LHCN-M2 (cell line): ENCODE measurements at places on chromosomes 16 and 17.
A peak's percentile ranks its signal among the peaks of the same experiment; 100 is the strongest.

DNA sequence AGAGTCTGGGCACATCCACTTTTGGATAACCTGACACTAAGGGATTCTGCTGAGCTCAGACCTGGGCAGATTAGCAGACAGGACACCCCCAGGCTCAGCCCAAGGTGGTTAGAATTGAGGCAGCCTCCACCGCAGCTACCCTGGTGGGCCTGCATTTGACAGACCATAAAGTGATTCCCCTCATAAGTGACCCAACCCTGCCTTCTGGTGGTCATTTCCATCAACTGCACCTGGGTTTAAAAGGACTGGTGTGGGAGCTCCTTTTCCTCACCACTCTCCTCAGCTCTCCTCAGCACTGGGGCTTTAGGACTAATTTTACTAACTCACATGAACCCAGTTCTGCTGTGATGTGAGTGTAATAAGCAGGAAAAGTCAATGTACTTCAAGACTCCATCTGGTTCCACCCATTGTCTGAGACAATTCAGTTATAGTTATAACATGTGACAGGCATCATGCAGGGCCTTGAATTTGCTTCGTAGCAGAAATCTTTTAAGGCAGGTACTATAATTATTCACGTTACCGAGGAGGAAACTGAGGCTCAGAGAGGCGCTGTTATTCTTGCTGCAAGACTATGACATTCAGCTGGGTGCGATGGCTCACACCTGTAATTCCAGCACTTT is 42.5 kb downstream of the MYH3 start:
- DNase-seq, result peak; percentile 67

DNA sequence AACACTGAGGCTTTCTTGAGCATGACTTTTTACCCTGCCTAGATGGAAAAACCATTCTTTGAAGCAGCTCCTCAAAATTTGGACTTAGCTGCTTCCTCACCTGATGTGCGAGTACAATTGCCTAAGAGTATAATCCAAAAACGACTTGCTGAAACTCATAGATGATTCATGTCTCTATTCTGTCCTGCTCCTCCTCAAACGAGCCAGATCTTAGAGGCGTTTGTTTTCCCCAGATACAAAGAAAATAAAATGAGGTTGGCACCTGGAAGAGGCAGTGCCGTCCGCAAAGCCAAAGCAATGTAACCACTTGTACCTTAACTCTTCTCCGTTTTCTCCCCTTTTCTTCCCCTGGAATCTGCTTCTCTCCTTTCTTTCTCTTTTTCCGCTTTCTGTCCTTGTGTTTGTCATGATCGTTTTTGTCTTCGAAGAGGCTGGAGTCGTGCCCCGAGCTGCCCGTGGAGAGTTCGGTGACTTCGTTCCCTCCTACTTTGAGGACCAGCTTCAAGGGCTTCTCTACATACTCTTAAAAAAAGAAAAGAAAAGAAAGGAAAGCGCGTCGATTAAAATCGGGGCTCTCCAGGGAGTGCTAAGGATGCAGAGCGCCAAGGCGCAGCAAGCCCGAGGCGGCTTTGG is 895 bp downstream of the BRD7 start:
- DNase-seq, result no peak

GRCh38 chr17:48908853-48909394 is 717 bp downstream of the UBE2Z start:
- DNase-seq, result peak; percentile 80

DNA sequence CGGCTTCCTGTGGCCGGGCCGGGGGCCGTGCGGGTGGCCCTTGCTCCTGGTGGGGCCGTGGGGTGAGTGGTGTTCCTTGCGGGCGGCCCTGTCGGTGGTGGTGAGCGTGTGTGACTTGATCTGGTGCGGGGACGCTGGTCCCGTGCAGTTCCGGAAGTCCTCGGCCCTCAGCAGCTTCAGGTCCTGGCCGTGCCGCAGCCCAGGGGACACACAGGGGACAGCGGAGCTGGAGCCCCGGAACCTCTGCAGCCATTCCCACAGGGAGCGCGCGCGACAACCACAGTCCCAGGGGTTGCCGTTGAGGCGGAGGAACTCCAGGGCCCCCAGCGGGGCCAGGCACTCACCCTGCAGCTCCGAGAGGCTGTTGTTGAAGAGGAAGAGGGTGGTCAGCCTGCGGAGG is 88.4 kb downstream of the RTN4RL1 start:
- DNase-seq, result no peak

GRCh38 chr17:46887717-46888116 is 35.2 kb upstream of the GOSR2 start:
- no peak for DNase-seq

DNA sequence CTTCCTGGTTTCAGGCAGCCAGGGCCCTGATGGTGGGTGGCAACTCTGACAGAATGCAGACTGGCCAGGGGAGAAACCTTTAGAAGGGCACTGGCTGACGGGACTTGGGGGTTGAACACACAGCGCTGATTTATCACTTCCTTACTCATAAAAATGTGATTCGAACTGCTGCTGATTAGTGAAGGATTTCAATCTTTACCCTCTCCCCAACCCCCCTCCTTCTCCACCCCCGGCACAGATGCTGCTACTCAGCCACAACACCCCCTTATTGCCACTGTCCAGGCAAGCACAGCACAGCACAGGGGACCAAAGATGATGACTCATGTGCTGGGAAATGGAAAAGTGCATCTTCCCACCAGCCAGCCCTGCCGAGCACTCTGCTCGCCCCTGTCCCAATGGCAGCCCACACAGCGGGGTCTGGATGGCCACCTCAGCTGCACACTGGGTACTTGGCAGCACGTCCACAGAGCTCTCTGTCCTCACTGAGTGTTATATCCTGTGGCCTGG is 70.1 kb downstream of the SMG6 start:
- DNase-seq, result peak; percentile 81

- peak; percentile 7 for DNase-seq
These were observed 128.4 kb downstream of the WWOX start for GRCh38 chr16:78227855-78228254.

DNA sequence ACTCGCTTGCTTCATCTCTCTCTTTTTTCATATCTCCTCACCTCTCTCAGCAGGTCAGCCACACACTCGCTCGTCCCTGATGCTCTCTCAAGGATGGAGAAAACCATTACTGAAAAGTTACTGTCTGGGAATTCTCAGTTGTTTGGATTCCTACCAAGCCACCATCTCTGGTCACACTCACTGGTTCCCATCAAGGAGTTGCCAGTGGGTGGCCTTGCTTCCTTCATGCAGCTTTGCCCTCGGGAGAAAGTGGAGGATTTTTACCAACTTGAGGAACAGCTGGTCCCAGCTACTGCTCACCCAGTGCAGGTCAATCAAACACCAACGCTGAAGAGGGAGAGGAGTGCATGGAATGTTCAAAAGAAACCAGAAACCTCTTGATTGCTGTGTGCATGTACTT is 25.3 kb downstream of the MEOX1 start:
- DNase-seq, result peak; percentile 30

- DNase-seq, result no peak
These were observed 289.7 kb upstream of the ZFHX3 start for GRCh38 chr16:73337373-73338296.

DNA sequence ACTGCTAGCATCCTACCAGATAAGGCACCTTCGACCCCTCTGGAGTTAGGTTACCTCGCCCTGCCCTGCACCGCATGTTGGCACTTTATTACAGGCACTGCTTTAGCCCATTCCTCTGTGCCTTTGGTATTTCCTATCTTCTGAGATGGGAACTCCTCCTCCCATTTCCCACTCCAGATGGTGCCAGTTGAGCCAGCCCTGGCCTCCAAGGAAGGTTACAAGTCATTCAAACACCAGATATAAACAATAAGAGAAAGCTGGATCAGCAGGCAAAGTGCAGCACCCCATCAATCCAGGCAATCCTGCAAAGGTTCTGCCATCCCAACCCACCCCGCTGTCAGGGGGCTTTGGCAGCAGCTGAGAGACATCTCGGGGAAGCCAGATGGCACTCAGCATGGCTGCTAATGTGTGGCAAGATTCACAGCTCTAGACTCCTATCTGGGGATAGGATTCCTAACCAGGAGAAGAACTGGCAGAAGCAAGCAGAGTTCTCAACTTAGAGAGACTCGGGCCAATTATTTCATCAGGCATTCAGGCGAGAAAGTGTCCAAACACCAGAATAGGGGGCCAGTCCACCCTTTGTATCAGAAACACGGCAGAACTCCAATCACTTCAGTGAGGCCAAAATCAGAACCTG is 113.0 kb downstream of the COPRS start:
- no peak for DNase-seq

- DNase-seq, result no peak
These were observed 8.5 kb downstream of the KRTAP1-5 start for GRCh38 chr17:41018541-41018940.

GRCh38 chr16:3856367-3857141 is 24.0 kb downstream of the CREBBP start:
- no peak for DNase-seq

GRCh38 chr16:22220714-22221113 is 14.6 kb downstream of the EEF2K start:
- peak; percentile 88 for DNase-seq

GRCh38 chr17:56690441-56691291 is 97.2 kb downstream of the NOG start:
- no peak for DNase-seq

- DNase-seq, result no peak
These were observed 152.1 kb upstream of the CHMP6 start for GRCh38 chr17:80839511-80839941.

DNA sequence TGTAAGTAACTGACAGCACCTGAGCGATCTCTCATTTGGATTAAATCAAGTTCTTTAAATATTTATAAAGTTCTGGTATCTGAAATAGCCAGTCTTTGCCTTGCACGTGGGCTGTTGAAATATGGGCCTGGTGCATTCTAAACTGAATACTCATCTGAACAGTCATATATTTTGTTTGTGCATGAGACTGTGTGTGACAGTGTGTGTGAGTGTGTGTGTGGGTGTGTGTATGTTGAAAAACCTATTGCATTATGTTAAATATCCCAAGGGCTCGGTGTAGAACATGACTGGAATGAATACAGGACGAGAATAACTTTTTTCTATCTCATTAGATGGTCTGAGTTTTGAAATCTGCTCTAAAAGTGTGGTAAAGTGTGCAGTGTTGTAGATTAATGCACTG is 82.4 kb upstream of the TOX3 start:
- DNase-seq, result no peak

- DNase-seq, result peak; percentile 73
These were observed 985 bp upstream of the FZD2 start for GRCh38 chr17:44556166-44556831.

GRCh38 chr17:521561-522325 is 169.1 kb upstream of the RPH3AL start:
- DNase-seq, result no peak

- DNase-seq, result no peak
These were observed 714 bp downstream of the TNS4 start for GRCh38 chr17:40500709-40501108.

DNA sequence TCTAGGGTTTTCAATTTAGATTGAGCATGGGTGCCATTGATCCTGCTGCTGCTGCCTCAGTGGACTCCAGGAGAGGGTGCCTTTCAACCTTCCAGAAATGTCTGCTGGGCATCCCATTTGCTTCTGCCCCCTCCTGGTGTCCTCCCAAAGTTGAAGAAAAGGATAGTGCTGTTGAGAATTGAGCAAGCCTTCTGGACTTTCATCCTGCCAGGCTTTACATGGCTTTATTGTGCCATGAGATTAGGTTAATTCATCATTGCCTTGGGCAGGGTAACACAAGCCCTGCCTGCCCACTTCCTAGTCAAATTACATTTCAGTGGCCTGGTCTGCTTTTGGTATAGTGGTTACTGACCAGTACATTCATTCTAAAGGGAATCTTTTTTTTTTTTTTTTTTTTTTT is 17.9 kb upstream of the TANGO6 start:
- DNase-seq, result no peak
